Activated naive CD4-positive, alpha-beta T cell (primary cell): ENCODE measurements at places on chromosomes 1 and 21.

GRCh38 chr1:93177991-93178390 is 2.2 kb downstream of the TMED5 start:
- no peak for DNase-seq

DNA sequence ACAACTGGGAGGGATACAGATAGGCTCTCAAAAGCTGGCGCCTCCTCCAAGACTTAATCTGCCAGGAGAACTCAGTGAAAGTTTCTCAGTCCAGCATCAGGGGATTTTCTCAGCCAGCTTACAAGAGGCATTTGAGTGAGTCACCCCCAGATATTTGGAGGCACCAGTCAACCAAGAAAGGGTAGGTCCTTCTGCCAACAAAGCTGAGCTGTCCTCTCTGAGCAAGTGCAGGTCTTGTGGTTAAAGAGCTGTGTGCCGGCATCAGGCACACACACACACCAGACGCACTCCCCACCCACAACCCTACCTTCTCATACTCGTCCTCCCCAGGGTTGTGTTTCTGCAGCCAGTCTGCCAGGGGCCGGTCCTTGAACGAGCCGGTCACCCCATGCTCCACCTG is 27.0 kb upstream of the PPP1R15B start:
- no peak for DNase-seq

DNA sequence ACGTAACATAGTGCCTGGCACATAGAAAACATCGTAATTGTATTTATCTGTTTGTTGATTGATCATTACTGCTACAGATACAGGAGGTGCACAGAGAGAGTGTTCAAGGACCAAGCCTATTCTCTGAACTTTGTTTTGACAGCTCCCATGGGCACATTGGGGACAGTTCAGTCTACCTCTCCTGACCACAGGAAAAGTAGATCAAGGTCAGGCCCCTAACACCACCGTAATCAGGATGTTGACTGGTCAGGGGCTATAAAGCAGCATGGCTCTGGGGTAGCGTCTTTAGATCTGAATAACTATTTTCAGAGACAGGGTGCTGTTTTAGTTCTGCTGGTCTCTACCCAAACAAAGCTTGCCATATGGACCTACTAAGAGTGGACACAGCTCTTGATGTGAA is 223.1 kb upstream of the IRF2BP2 start:
- no peak for DNase-seq

- no peak for DNase-seq
These were observed 32.9 kb downstream of the STYXL2 start for GRCh38 chr1:167126811-167127210.

DNA sequence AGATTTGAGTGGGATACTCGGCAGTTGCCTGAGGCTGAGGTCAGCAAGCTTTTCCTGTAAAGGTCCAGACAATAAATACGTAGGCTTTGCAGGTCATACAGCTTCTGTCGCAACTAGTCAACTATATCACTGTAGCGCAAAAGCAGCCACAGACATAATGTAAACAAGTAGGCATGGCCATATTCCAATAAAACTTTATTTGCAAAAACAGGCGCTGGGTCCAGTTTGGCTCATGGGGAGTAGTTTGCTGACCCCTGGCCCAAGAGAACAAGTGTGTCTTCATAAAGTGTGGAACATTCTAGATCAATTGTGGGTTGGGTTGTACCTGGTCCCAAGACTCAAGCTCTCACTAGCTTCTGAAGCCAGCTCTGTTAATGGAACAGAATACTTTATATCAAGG is 78.8 kb downstream of the MIS18A start:
- DNase-seq, result no peak

- no peak for DNase-seq
These were observed 156.5 kb downstream of the HIVEP3 start for GRCh38 chr1:41762251-41762650.

- DNase-seq, result no peak
These were observed 28.4 kb upstream of the GBP6 start for GRCh38 chr1:89335486-89335885.

DNA sequence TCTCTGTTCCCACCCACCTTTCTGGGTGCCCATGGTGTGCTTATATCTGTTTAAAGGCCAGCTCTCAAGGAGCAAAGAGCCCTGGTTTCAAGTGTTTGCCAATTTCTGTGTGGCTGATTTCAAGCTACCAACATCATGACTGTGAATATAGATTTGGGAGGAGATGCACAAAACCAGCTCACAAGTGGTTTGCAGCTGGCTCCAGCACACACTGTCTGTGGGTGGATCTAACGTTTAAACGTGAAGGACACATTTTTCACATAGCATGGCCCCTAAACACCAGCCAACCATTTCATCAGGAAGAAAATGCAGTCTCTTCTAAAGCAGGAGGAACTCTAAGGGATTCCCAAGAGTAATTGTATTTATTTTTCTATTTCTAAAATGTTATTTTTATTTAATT is 65.2 kb downstream of the FCRL5 start:
- no peak for DNase-seq

DNA sequence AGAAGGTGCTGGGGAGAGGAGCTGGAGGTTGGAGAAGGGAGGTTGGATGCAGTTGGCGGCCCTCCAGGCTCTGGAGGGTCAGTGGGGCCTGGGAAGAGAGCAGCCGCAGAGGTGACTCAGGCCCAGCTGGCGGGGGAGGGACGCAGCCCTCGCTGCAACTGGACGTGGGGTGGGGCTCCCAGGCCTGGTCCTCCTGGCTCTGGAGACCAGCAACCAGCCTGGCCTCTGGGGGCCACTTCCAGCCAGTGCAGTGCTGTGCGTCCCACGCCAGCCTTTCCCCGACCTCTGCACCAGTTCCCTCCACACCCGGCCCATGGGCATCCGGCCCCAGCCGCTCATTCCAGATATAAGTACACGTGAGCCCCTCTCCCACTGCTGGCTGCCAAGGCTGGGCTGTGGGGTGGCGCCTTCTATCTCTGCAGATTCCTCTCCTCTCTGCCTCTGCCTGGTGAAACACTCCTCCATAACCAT is 38.0 kb upstream of the COL18A1 start:
- DNase-seq, result no peak

GRCh38 chr1:227723474-227723873 is 11.6 kb downstream of the JMJD4 start:
- no peak for DNase-seq

- DNase-seq, result no peak
These were observed 92.6 kb downstream of the ZNF281 start for GRCh38 chr1:200317236-200317635.

DNA sequence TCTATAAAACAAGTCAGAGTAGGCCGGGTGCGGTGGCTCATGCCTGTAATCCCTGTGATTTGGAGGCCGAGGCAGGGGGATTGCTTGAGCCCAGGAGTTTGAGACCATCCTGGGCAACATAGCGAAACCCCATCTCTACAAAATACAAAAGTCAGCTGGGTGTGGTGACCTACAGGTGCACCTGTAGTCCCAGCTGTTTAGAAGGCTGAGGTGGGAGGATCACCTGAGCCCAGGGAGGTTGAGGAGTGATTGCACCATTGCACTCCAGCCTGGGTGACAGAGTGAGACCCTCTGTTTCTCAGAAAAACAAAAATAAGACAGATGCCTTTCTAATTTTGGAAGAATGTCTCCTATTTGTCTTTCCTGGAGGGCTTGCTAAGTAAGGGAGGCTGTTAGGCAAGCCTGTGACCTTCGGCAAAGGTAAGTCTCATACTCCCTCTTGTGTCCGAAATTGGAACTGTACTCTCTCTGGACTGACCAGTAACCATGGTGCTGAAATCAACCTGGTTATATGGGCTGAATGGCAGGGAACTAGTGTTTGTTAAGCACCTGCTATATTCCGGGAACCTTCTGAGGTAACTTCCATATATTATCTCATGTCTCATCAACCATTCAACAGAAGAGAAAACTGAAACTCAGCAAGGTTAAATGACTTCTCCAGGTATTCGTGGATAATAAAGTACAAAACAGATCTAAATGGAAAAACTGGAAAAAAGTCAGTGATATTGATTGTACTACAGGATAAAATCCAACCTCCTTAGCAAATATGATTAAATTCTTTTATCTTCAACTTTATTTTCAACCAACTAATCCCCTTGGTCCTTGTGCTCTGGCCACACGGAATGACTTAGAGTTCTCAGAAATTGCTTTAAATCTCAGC is 11.8 kb upstream of the RAB3B start:
- no peak for DNase-seq

DNA sequence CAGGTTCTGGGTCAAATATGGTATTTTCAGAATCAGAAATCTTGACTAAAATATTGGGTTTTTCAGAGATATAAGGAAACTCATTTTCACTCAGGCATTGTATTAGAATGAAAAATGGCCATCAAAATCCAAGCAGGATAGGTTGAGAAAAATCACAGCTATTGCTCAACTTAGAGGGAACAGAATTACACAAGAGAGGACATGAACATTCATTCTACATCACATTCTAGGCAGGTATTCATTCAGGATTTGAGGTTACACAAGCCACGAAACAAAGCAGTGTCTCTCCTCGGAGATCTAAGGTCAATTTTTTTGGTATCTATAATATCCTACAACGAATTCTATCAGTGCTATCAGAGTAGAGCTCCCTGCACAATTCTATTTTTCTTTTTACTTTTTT is 163.6 kb upstream of the HP1BP3 start:
- no peak for DNase-seq

DNA sequence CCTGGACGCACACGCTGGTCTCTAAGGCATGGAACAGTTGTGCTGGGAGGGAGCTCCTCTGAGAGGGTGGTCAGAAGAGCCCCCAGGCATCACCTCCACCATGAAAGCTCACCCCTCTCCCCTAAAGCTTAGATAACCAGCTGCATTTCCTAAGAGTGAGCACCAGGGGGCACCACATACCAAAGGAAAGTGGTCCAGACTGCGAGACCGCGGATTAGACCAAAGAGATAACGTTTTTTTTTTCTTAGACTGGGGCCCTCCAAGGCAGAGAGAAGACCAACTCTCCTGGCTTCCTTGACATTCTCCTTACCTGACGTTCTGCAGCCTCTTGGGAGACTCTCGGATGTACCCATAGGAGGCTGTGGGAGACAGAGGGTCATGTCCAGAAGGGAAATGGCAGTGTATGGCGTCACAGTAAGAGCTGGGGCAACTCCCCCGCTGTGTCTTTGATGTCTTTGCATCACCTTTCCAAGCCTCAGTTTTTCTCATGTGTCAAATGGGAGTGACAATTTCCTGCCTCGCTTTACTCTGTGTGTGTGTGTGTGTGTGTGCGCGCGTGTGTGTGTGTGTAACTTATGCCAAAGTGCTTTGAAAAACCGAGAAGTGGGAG is 12.3 kb upstream of the IFNLR1 start:
- DNase-seq, result peak; percentile 28

DNA sequence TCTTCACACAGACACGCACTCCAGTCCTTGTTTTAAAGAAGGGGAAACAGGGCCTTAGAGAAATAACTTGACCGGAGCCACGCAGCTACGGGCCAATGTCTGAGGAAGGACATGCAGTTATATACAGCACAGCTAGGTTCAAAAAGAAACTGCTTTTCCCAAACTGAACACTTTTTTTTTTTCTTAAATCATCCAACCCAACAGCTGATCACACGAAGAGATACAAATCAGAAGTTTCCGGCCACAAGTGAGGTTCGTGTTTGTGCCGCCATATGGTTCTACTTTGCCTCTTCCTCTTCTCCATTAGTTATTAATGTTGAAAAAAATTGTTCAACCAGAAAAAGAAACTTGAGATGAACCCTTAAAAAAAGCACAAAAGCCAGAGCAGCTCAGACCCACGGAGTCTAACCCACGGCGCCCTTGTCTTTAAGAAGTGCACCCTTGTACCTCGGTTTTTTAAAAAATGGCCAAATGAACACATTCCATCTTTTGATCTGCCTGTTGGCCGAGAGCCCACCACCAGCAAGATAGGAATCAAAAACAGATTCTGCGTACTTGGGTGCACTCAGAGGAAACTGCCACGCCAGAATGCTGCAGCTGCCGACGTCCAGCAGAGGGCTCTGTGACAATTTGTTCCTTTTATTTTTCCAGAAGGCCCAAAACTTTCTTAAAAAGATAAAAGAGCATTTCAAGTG is 78.9 kb downstream of the SLC66A1 start:
- no peak for DNase-seq

GRCh38 chr1:199272139-199272544 is 633.3 kb downstream of the PTPRC start:
- no peak for DNase-seq

DNA sequence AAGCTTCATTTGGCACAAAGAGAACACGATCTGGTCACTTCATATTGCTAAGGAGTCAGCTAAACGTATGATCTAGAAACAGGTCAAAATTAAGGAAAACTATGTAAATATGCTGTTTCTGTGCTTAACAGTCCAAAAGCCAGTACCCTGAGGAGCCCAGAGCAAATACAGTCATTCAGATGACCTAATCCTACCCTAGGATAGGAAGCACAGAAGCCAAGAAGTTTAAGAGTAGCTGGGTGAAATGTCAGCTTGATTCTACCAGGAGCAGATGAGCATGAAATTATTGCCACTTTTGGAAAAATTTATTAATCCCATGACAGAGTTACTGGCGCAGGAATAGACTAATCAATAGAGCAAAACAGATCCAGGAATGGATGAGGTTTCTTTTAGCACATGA is 18.3 kb downstream of the SORT1 start:
- no peak for DNase-seq

DNA sequence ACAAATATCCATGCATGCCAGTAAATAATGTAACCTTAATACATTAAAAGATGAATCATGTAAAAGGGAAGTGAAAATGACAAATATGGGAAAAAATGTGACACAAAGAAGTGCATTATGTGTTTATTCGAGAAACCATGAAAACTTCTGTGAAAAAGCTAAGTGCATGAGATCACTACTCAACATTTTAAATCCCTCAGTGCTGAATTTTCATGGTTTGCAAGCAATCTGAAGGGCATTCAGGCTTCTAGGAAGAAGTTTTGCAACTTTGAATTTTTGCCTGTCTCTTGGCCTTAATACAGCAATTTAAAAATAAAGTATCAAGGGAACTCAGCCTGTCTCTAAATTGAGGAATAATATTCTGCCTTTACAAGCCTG is 78.2 kb downstream of the MAP3K7CL start:
- no peak for DNase-seq

DNA sequence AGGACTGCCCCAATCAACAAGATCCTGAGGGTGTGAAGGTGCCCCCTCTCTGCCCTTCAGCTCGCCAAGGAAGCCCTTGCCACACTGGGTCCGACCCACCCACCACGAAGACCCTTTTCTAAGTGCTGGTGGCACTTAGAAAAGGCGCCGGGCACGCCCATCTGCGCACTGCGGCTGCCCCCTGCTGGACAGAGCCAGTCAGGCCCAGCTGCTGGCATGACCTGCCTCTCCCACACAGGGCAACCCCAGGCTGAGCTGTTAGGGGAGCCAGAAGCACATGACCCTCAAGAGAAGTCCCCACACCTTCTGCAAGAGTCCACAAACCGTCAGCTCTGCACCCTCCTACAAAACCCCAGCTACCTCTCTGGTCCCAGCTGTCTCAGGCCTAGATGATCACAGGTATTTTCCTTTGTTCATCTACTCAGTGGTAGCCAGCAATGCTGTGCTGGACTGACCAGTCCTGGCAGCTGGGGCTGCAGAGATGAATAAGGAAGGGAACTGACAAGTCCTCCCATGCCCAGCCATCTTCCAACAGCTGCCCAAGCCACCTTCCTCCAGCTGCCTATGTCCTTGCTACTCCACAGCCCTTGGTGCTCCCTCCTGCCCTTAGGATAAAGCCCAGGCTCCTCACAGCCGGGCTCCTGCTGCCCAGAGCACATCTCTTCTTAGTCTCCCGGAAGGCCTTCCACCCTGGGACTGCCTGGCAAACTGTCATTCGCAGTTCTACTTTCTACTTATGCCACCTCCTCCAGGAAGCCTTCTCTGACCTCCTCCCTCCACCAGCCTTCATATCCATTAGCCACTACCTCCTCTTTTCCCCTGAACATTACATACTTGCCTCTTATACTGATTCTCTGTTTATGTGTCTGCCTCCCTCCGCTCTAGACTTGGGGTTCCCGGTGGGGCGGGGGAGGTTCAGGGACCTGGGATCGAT is 39.8 kb upstream of the ZC3H12A start:
- DNase-seq, result peak; percentile 51

GRCh38 chr21:36964827-36965719 is 1.4 kb downstream of the HLCS start:
- DNase-seq, result no peak
